ENCODE measurements at places on chromosomes 4 and X. TPM values are rescaled to one million over a fixed set of nuclear protein-coding genes. Genes with fewer than 3 reads are reported as not detected.

- no peak for DNase-seq
These were observed 839 bp downstream of the QDPR start for GRCh38 chr4:17511051-17511450.

GRCh38 chrX:74119016-74119910 is 184.7 kb upstream of the ZCCHC13 start:
- DNase-seq = no peak

Gene NAT8L
- 1.1 TPM for total RNA-seq

DNA sequence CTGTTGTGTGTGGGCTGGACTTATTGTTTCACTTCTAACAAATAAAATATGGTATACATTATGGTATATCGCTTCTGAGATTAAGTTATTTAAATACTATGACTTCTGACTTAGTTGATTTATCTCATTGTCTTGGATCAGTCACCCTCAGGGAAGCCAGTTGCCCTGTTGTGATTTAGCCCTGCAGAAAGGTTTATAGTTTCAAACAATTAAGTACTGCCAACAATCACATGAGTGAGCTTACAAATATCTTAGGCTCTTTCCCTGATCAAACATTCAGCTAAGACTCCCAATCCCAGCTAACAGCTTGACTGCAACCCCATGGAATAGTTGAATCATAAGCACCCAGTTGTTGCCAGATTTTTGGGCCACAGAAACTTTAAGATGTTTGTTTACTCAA is 85.4 kb downstream of the MAGEC1 start:
- no peak for DNase-seq

DNA sequence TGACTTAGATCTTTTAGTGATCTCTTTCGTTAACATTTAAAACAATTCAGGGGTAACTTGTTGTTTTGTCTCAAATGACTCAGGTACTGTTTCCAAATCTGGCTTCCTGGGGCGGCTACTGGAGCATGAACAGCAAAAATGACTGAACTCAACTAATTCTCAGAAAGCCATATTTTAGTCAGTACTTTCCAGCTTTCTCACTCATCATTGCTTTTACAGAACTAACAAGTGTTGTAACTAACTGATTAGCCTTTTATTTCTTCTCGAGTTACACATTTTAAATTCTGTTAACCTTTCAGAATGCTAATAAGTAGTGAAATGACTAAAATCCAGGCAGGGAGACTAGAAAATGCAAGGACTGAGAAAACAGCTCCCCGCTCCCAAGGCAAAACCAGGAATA is 55.3 kb downstream of the JADE3 start:
- no peak for DNase-seq

- no peak for DNase-seq
These were observed 60.5 kb upstream of the MCUB start for GRCh38 chr4:109499513-109499912.

DNA sequence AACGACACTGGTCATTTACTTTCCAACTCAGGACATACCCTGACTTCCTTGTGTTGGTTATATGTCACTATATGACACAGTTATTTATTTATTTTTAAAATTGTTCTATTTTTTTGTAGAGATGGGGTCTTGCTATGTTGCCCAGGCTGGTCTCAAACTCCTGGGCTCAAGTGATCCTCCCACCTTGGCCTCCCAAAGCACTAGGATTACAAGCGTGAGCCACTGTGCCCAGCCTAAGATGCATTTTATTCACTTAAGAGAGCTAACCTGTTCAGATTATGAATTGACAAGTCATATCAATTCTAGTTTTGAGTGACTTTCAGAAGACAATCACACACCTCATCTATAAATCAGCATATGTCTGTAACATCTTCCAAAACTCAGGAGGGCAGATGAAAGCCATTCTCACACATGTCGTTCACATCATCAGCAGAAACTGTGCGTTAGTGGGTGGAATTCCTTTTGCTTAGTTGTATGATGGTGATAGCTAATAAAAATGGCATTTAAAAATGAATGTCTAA is 9.4 kb upstream of the RHOH start:
- no peak for DNase-seq

Gene MAGEB17
- total RNA-seq = 0.30 TPM

GRCh38 chr4:19520939-19521520 is 730.7 kb upstream of the SLIT2 start:
- no peak for DNase-seq

DNA sequence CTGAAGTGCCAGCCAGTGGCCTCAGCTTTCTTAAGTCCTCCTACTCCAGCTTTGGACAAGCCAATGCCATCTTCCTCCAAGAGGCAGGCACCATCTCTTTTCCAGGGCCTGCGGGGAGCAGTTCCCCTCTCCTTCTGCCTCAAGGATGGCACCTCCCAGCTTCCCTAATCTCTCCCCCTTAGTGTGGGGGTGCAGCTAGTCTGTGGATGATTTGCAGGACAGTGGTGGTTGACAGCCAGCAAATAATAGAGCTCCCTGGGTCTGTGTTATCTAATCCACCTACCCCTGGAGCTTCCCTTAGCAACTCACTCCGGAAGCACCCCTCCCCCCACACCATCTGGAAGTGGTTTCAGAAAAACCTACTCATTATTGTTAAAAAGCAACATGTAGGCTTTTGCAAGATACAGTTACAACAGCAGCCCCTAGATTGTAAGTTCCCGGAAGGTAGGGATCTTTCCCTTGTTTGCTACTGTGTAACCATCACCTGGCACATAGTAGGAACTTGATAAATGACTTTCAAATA is 247.1 kb downstream of the BCOR start:
- no peak for DNase-seq

Gene MAOA
- total RNA-seq = 68.9 TPM

Gene TCEAL2
- 1.3 TPM for total RNA-seq

Gene RPA4
- 0.48 TPM for total RNA-seq

DNA sequence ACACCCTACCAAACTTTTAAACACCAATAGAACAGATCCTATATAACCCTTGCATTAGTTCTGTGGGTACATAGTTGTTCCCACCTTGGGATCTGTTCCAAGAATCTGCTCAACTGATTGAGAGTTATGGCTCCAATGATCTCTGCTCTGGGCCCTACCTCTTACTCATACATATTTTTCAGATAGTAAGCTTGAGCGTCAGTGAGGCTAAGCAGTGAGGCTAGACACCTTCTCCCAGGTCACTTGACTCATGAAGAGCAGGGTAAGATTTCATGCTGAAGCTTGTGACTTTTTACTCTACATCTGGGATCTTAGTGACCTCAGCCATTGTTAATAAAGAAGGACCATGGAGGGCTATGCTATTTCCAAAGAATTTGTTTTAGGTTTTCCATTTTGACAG is 23.1 kb upstream of the TNIP3 start:
- DNase-seq = no peak

Gene XPNPEP2
- 0.22 TPM for total RNA-seq

GRCh38 chr4:7801001-7801400 is 138.7 kb downstream of the AFAP1 start:
- peak; percentile 51 for DNase-seq

Gene GASK1B
- total RNA-seq = 90.6 TPM

DNA sequence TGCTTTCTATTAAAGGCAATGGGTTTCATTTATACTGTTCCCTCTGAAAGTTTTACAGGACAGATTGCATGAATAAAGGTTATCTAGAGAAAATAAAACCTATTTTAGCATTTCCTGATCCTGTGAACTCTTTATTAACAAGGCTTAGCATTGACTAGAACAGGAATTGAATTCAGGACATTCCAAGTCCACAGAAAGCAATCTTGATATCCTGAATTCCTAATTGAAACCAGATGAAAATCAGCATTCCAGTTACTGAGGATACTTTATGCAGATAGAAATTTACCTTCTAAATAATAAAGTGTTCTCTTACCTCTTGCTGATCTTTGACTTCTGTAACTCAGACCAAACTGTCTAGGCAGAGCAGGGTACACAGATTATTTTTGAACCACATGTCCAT is 151.4 kb downstream of the ZNF518B start:
- no peak for DNase-seq

DNA sequence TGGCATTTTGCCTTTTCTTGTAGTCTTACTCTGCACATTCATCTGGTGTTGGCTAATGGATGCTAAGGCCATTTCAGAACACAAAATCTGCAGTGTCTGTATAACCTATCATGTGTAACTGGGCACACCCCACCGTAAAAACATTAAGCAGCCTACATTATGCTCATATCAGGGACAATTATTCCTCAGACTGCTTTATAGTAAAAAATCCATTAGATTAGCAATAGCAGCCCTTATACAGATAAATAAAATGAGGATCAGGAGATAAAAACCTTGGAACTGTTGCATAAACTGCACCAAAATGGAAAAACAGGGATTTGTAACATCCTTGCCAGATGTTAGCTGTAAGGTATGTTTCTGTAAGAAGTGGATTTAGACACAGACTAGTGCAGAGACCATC is 288.8 kb downstream of the HS3ST1 start:
- no peak for DNase-seq

Gene SPIN2A
- 0.30 TPM for total RNA-seq

Gene FAM9B
- total RNA-seq = not detected

Gene TKTL1
- 3.2 TPM for total RNA-seq

DNA sequence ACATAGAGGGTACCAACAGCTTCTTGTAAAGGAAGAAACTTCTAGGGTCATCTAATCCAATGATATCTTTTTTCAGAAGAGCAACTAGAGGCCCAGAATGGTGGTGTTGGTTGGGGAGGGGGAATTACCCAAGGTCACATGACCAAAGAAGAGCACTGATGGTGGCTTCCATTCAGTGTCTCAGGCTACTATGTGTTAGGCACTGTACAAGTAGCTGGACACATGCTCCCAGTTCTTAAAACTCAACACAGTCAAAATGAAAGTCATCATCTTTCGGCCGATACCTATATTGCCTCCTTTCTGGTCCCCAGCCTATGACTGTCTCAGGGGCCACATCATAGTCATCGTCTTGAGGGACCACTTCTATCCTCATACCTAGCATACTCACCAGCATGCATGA is 88.1 kb downstream of the ARHGAP6 start:
- DNase-seq = no peak

Gene L1CAM
- 1.5 TPM for total RNA-seq

- no peak for DNase-seq
These were observed 134.1 kb upstream of the C1QTNF7 start for GRCh38 chr4:15293711-15294110.

Gene AR
- 12.7 TPM for total RNA-seq

- DNase-seq = no peak
These were observed 180.5 kb downstream of the PPP1R2C start for GRCh38 chrX:42597481-42597880.

All from cardiac septum (tissue), 1 donor.